B cell (primary cell): ENCODE measurements at places on chromosomes 7 and 10. TPM values are rescaled to one million over a fixed set of nuclear protein-coding genes. Genes with fewer than 3 reads are reported as not detected.

- H3K27me3 ChIP-seq, result no peaks in the 10 kb centered on the region
- H3K36me3 ChIP-seq, result no peaks in the 10 kb centered on the region
- no peaks in the 10 kb centered on the region for H3K4me1 ChIP-seq
- H3K4me3 ChIP-seq, result no peak overlapping the region
Observed at GRCh38 chr10:4733150-4733842, 92.7 kb upstream of the AKR1E2 start.

- no peaks in the 10 kb centered on the region for H3K27me3 ChIP-seq
- H3K4me1 ChIP-seq, result no peaks in the 10 kb centered on the region
- no peak overlapping the region for H3K4me3 ChIP-seq
Observed at GRCh38 chr7:92697414-92697813, 107.2 kb upstream of the FAM133B start.

DNA sequence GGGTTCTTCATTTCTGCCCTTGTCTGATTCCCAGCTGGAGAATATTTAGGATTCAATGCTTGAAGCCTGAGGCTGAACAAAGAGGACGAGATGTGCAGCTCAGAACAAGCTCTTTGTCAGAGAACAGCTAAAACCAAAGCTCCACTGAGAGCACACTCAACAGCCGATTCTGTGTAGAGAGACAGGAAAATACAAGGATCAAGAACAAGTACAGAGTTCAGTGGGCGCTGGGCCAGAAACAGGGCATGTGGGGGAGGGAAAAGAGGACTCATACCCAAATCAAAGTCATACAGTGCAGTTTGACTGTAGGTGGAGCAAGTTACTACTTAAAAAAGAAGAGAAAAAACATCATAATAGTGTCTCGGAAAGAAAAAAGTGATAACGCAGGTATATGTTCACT is at the start of gene AGMO:
TSS of gene AGMO (minus strand) at position 181 of the 400 bp plus-strand sequence.
- H3K4me3 ChIP-seq, result no peak within 1 kb of the TSS
- DNase-seq, result no peak
- H3K4me1 ChIP-seq, result no peaks in the 10 kb centered on the region
- no peaks in the 10 kb centered on the region for H3K27me3 ChIP-seq
- no peak within 1 kb of the TSS for H3K27ac ChIP-seq

GRCh38 chr7:29230871-29231345 is 36.3 kb downstream of the CHN2 start:
- H3K27ac ChIP-seq, result no peak overlapping the region
- no peaks in the 10 kb centered on the region for H3K4me1 ChIP-seq
- DNase-seq, result no peak

DNA sequence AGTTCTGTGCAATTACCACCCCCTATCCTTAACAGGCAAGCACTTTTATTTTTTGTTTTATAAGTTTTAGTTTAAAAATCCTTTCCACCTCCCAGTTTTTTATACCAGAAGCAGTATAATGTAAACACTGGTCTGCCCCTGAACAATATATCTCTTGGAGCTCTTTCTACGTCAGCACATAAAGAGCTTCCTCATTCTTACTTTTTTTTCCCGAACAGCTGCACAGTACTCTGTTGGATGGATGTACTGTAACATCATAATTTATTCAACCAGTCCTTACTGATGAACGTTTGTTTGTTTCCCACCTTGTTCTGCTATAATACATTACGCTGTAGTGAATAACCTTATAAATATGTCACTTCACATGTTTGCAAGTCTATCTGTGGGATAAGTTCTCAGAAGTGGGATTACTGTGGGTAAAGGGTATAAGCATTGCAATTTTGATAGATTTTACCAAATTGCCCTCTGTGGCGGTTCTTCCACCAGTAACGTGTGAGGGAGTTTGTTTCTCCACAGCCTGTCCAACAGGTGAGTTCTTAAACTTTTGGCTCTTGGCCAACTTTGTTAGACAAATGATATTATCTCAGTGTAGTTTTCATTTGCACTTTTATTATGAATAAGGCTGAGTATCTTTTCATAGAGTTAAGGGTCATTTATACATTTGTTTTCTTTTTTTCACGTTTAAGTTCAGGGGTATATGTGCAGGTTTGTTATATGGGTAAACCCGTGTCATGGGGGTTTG is 32.8 kb downstream of the ADRA2A start:
- H3K27me3 ChIP-seq, result no peaks in the 10 kb centered on the region
- H3K4me3 ChIP-seq, result no peak overlapping the region
- DNase-seq, result no peak
- no peaks in the 10 kb centered on the region for H3K36me3 ChIP-seq
- H3K4me1 ChIP-seq, result no peaks in the 10 kb centered on the region
- no peak overlapping the region for H3K27ac ChIP-seq

GPC2 gene
- 4.1 and 6.1 TPM in 2 replicates for total RNA-seq

CYP3A5 gene
- total RNA-seq, result not detected in 2 replicates

OR2A12 gene
- total RNA-seq, result not detected in 2 replicates
